ENCODE measurements at places on chromosomes 13 and 19. TPM values are rescaled to one million over a fixed set of nuclear protein-coding genes. Genes with fewer than 3 reads are reported as not detected.
A peak's percentile ranks its signal among the peaks of the same experiment; 100 is the strongest.

GRCh38 chr19:33797802-33798671 is 1.4 kb downstream of the KCTD15 start:
- peak; percentile 79 for DNase-seq

The FXYD1 gene
- 580 TPM for total RNA-seq

DNA sequence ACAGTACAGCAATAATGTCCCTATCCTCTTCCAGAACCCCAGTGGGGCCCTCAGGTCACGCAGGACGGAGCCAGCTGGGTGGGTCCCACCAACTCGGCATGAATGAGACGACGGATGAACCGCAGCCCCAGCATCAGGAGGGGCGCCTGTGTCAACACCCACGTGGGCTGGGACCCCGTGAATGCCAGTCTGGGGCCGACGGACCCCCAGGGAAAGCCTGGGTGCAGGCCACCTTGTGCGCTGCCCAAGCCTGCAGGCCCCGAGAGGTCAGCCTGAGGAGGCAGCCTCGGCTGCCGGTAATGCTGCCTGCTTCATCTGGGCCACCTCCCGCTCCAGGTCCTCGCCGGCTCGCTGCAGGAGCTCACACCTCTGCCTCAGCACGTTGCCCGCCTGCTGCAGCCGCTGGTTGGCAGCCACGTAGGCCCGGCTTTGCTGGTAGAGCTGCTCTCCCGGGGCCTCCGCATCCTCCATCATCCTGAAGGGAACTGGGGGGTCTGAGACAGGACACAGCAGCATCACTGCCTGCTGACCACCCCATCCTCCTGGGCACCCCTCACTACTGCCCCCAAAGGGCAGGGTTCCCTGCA is 4.2 kb downstream of the C19orf25 start:
- DNase-seq = no peak

The SH2D3A gene
- total RNA-seq = not detected

DNA sequence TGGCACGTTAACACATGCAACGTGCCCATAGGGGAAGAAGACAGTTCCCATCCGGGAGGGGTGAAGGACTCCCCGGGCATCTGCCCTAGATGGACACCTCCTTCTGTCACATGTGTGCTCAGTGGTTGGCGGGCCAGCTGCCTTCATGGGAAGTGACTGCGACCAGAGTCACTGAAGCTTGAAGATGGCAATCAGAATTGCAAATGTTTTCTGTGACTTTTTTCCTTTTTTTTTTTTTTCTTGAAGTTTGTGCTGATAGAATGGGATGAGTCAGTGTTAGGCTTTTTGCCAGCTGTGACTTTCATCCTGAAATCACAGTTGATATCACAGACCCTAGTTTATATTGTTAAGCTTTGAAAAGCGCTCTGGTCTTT is 109.2 kb upstream of the MCF2L start:
- no peak for DNase-seq

The PINLYP gene
- total RNA-seq = 0.46 TPM

GRCh38 chr13:58729361-58729760 is 1097.8 kb downstream of the PCDH17 start:
- DNase-seq = no peak

DNA sequence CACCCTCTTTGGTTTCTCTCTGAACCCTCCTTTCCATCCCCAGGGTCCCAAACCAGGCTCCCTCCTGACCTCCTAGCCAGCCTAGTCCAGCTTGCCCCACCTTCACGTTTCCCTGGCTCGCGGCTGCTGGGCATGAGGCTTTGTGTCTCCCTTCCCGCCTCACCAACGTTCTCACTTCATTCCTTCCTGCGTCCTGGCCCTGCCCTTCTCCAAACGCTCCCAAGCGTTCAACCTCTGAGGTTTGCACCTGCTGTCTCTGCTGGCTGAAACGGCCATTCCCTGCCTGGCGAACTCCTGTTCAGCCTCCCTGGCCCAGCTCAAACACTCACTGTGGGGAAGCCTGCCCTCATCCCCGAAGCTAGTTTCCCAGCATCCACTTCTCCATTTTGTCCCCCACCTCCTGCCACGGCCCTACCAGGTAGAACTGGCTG is 12.4 kb downstream of the EPS8L1 start:
- no peak for DNase-seq

GRCh38 chr13:95874286-95874685 is 178.9 kb downstream of the UGGT2 start:
- DNase-seq = no peak

- DNase-seq = no peak
Measured at GRCh38 chr19:27774337-27774736, 1438.6 kb downstream of the UQCRFS1 start.

The NAPSA gene
- total RNA-seq = 0.40 TPM

The PRR36 gene
- 0.08 TPM for total RNA-seq

The MEF2B gene
- total RNA-seq = 0.83 TPM

The FDX2 gene
- 19.8 TPM for total RNA-seq

The SYNE4 gene
- 0.30 TPM for total RNA-seq

- DNase-seq = peak; percentile 65
Measured at GRCh38 chr13:32409561-32410421, 18.1 kb downstream of the N4BP2L1 start.

The MAST1 gene
- total RNA-seq = not detected

The PVR gene
- 32.1 TPM for total RNA-seq

All from Right ventricle myocardium superior (tissue), 1 donor.